Body of pancreas (tissue), 4 donors: ENCODE measurements at places on chromosomes 7 and 10.

DNA sequence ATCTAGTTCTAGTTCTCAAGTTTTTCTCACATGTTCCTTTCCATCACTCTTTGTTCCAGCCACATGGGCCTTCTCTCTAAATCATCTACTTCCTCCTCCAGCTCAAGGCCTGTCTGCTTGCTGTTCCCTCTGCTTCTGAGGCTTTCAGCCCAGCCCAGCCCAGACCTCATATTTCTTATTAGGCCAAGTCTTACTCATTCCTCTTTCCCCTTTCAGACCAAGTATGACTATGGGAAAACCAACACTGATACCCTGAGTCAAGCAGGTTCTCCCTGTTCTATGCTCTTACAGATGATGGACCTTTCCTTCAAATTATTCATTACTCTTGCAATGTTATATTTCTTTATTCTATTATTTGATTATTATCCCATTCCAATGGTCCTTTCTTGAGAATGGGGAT is 80.3 kb upstream of the SEM1 start:
- no peak for DNase-seq

GRCh38 chr10:85992324-85992723 is 374.3 kb downstream of the GRID1 start:
- DNase-seq, result no peak

DNA sequence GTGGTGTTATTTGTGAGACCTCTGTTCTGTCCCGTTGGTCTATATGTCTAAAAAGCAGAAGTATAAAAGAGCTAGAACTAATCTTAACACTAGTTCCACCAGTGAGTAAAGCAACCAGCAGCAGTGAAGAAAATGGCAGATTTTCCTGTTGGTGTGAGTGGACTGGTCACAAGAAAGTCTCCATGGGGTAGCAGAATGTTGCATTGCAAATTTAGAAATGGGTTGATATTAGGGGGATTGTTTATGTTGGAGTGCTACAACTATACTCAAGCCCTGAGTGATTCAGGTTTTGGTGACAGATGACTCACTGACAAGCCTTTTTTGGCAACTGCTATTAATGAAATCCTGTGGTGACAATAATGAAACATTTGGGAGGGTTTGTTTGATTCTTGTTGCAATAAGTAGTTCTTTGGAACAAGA is 5.6 kb downstream of the AVL9 start:
- no peak for DNase-seq

GRCh38 chr10:116168329-116168728 is 104.7 kb downstream of the GFRA1 start:
- no peak for DNase-seq

- no peak for DNase-seq
Observed at GRCh38 chr10:71278691-71279588, 40.1 kb upstream of the SLC29A3 start.
